NCI-H69 (cell line): ENCODE measurements at places on chromosomes 1 and 21.

- DNase-seq: no peak
Observed at GRCh38 chr1:106876384-106876783, 180.1 kb upstream of the PRMT6 start.

- no peak for DNase-seq
Observed at GRCh38 chr1:38284953-38285352, 238.4 kb upstream of the POU3F1 start.

- peak; percentile 28 for DNase-seq
Observed at GRCh38 chr1:21344750-21345443, 54.6 kb upstream of the ECE1 start.

- DNase-seq: no peak
Observed at GRCh38 chr1:239882967-239883366, 208.7 kb upstream of the FMN2 start.

DNA sequence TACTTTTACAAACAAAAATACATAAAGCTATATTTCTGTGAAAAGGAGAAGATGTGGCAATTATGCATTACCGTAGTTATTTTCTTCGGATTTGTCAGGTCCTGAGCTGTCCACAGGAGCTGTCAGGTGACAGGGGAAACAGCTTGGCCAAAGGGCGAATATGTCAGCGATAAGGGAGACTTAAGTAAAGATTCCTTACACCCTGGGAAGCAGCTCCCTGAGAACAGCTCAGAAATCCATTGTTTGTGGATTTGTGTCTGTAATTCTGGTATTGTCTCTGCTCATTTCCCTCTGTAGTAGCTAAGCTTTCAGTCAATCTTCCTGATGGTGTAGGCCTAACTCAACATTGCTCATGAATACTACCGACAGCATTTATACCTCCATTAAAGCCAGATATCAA, 7.1 kb upstream of the CD34 start:
- no peak for DNase-seq

- peak; percentile 81 for DNase-seq
Observed at GRCh38 chr1:85048296-85049064, at the start of gene MCOLN3. MCOLN3 (minus strand) TSS chr1:85048500; CDS start chr1:85045360, 3,140 bp downstream.

DNA sequence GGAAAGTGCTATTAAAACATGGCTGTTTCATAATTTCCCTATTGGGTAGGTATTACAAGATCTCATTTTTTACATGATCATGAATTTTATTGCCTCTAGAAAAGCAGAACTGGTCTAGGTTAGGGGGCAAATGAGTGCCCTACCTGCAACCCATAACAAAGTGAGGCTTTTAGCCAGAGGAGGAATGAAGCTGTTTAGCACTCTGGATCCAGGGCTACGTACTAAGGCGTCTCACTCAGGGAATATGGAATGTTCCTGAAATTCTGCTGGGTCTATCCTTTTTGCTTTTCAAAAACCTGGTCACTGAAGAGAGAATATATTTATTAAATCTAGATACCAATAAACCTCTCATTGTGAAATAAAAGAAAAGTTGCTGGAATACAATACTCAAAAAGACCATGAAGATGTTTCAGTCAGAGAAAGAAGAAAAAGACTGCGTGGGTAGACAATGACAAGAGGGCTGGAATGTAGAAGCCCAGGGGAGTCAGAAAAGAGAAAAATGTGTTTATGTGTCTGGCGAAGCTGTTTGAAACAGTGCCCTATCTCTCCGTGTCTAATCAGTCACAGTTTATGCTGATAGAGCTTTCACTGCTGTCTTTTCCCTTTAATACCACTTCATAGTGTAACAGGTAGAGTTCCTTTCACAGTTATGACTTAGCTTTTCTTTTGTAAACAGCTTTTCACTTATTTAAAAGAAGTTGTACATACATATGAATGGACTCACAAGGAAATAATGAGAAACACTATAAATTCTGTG, 25.0 kb upstream of the SYDE2 start:
- DNase-seq: no peak

GRCh38 chr21:16181018-16181417, 451.2 kb downstream of the USP25 start:
- no peak for DNase-seq

- DNase-seq: peak; percentile 4
Observed at GRCh38 chr21:46393451-46393940, 65.2 kb upstream of the DIP2A start.

GRCh38 chr1:96820107-96820506, 98.5 kb downstream of the PTBP2 start:
- no peak for DNase-seq

DNA sequence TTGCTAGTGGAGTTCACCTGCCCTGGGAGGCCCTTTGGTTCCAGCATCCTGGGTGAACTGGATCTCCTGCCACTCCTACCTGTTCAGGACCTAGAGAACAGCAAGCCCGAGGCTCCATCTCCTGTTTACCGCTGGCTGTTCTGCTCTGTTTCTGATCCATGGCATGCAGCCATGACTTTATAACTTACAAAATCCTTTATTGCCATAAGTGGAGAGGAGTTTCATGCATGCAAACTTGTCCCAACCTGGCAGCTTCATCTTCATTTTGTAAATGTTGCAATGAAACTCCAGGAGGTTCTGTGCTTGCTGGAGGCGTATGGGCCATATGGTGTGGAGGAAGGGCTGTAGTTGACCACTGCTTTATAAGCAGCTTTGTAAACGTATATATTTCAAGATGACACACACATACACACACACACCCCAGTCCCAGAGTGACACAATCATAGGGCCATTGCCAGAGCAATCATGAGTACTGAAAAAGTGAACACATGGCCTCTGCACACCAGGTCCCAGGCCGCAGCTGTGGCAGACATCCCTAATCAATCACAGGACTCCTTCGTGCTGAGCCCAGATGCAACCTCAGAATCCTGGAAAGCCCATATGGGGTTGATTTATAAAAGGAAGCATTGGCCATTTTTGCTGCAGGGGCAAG, 69.0 kb downstream of the UBIAD1 start:
- DNase-seq: peak; percentile 90

DNA sequence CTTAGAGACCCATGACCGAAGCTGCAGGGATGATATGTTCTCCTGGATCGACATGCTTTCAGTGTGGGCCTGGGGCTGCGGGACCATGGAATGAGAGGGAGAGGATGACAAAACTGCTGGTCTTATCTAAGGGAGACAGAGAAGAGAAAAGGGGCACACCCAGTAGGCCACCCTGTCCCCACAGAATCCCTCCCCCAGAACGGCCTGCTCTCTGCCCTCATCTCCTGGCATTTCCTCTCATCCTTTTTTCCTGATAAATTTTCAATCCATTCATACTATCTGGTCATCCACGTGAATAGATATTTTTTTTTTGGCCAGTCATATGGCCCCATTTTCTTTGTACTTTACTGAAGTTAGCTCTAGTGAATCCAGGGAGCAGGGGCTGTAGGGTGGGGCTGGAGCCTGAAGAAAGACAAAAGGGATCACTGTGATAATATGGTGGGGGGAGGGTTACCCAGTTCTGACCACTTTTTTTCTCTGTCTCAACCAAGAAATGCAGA, at the start of gene PKLR:
TSS of gene PKLR (minus strand) at position 97 of the 500 bp plus-strand sequence. CDS start at position 54, 43 bp downstream.
- no peak for DNase-seq

GRCh38 chr1:221328371-221328770, 413.5 kb downstream of the DUSP10 start:
- peak; percentile 54 for DNase-seq

DNA sequence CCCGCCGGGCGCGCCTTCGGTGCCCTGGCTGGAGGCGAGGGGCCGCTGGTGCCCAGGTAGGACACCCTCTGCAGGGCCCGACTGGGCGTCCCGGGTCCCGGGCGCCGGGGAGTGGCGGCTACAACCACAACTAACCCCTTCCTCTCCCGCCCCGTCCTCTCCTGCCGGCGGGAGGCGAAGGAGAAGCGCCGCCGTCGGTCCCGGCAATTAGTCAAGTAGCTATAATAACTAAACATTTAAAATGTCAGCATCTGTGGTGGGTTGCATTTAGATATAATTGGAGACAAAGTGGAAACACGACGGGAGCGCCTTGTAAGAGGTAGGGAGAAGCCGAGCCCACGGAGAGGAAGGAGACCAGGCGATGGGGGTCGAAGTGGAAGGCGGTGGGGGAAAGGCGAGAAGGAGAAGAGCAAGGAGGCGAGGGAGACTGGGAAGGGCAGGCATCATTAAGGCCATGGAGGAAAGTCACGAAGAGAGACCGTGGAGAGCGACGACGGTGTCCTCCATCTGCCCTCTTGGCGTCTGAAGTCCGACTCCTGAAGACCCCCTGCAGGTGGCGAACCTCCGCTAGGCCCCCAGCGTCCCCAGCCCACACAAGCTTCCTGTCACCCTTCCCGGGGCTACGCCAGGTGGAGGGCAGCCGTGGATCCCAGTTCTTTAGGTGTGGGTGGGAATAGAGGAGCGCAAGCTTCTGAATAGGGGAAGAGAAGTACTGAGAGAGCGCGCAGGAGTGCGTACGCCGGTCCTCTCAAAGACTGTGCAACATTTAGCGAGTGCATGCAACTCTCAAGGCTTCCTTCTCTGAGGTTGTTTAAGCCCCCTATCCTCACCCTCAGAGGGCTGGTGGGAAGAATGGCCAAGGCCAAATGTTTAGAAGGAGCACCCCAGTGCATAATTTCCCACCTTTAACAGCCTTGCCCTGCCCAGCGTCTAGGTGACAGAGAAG, 1.6 kb downstream of the CNIH3 start:
- DNase-seq: no peak

DNA sequence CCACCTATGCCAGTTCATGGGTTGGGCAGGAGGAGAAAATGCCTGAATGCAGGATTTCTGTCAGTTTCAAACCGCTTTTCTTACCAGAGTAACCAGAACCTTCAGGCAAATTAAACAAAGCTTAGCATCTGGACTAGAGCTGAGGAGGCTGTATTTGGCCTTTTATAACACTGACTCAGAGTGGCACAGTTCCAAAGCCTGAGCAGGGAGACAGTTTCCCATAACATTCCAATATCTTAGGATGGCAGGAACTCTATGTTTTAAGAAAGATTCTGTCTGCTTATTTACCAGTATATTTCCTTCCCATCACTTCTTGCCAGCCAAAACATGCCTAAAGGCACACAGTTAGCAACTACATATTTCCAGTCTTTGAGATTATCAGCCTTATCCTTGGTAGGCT, 46.8 kb downstream of the UBR4 start:
- no peak for DNase-seq

- DNase-seq: peak; percentile 90
Observed at GRCh38 chr1:232613752-232614381, 16.1 kb downstream of the SIPA1L2 start.

DNA sequence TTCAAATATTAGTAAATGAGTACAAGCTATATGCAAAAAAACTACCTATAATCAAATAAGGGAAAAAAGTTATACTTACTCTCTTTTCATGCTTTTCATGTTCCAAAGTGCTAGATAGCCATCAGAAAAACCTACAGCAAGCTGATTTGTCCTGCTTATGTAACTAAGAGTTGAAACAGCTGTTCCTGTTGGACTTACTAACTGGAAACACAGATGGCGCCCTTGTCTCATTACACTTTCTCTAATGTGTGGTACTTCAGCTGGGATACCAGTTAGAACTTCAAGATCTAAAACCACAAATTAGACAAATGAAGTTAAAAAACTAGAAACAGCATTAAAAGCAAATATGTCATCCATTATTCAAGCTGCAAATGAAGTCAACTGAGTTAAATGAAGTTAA, 24.3 kb downstream of the AHCTF1 start:
- peak; percentile 69 for DNase-seq

DNA sequence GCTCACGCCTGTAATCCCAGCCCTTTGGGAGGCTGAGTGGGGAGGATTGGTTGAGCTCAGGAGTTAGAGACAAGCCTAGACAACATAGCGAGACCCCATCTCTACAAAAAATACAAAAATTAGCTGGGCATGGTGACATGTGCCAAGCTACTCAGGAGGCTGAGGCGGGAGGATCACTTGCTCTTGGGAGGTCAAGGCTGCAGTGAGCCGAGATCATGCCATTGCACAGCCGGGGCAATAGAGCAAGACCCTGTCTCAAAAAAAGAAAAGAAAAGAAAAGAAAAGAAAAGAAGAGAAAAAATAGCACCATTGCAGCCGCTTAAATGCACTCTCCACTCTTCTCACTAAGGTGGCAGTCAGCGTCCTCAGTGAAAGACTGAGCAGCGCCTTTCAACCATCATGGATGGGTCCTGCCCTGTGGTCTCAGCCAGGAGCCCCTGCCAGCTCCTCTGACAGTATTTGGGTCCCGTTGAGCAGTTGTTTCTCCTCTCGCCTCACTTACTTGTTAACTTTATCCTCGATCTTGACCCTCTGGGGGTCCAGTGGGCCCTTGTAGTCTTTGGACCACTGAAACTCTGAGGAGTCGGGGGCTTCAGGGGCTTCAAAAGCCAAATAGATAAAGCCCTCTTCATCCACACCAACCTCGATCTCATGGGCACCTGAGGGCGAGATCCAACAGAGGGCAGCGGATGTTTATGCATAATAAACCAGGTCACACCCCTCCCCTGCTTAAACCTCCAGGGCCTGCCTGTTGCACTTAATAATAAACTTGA, 36.9 kb downstream of the MYOM3 start:
- peak; percentile 12 for DNase-seq

DNA sequence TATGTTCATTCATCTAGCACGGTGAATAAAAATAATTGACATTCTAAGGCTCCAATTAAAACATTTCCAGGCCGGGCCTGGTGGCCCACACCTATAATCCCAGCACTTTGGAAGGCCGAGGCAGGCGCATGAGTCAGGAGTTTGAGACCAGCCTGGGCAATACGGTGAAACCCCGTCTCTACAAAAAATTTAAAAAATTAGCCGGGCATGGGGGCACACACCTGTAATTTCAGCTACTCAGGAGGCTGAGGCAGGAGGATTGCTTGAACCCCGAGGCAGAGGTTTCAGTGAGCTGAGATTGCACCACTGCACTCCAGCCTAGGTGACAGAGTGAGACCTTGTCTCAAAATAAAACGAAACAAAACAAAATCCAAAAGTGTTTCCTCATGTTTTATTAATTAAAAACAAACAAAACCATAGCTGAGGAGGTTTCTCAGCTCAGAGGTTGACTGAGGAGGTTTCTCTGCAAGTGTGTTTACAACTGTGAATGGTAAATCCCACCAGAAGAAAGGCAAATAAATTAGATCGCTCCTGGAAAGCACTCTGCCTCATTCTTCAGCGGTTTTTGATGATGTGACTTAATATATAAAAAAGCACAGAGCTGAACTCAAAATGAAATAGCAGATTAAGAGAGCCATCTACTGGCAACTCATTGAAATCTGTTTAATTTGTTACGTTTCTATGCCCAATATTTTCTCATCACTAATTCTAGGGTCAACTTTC, 37.7 kb upstream of the ATG4C start:
- peak; percentile 53 for DNase-seq
